Stimulated activated CD4-positive, alpha-beta T cell treated with anti-CD3 and anti-CD28 coated beads, Interleukin-4, amount 100 ng/mL, for 48 hours (primary cell): ENCODE measurements at places on chromosomes 3 and 15.

DNA sequence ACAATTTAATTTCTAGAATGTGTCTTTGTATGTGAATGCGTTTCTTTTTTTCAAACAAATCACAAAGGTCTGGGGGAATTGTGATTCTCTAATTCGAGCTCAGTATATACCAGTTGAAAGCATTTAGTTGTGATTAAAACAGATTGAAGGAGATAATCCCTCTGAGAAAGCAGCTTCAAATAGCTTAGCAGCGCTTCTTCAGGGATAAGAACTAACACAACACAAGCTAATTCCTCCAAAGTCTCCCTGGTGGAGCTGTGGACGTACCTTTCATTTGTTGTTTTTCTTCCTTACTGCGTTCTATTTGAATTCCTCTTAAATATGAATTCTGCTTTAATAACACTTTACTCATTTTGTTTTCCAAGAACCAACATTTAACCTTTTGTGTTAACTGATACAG lies 286.7 kb downstream of the ROBO2 start:
- DNase-seq: no peak

GRCh38 chr3:172332256-172333041 lies 115.8 kb downstream of the GHSR start:
- DNase-seq: peak; percentile 33

- no peak for DNase-seq
Measured at GRCh38 chr3:173089283-173089682, 51.8 kb downstream of the SPATA16 start.

- no peak for DNase-seq
Measured at GRCh38 chr15:66698318-66698961, 3.6 kb upstream of the SMAD6 start.

DNA sequence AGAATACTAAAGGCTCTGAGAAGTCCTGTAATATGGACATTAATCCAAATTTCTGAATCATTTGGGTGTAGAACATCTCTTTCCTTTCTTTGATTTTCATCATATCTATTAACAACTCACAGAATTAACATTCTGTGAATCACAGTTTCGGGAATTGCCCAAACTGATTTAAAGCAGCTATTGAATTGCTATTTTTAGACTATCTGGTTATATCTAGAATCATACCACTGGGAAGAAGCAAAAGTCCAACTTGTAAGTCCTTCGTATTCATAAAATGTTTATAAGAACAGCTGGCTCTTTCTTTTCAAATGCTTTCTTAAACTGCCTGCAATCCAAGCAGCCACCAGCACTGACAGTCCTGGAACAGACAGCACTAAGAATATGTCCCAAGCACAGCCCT lies 733.0 kb downstream of the NTRK3 start:
- no peak for DNase-seq

DNA sequence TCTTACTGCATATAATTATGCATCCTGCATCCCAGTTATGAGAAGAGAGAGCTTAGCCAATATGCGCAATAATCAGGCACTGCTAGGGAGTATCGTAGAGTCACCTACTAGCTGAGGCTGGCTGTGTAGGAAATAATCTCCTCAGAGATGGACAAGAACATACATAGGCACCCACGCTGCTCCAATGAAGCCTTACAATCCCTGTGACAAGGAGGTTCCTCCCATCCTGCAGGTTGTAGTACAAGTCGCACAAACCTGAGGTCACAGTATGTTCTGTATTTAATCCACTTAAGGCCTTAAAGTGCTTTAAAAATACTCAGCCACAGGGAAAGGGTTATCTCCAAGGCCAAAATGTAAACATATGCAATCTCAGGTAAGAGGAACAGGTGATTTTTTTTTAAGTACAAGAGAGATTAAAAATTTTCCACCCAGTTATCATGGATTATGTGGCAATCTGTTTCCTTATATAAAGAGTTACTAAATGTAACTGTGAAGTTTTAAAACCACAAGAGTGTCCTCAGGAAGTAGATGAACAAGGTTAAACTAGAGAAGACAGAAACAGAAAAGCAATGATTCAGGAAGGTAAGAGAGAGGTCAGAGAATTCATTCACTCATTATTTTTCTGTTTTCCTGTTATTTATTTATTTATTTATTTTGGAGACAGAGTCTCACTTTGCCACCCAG lies 7.5 kb upstream of the COLQ start:
- DNase-seq: no peak

- no peak for DNase-seq
Measured at GRCh38 chr3:2391896-2392295, 293.2 kb downstream of the CNTN4 start.

GRCh38 chr3:47306022-47306421 lies 23.3 kb downstream of the KLHL18 start:
- no peak for DNase-seq

- DNase-seq: no peak
Measured at GRCh38 chr3:72977060-72977808, 19.4 kb upstream of the PPP4R2 start.

GRCh38 chr15:40282869-40283614 lies at the start of gene ANKRD63:
Gene ANKRD63, minus strand, starts transcription at chr15:40283064. Its CDS starts 478 bp downstream, at chr15:40282586.
- no peak for DNase-seq

- no peak for DNase-seq
Measured at GRCh38 chr3:169954142-169954756, 12.4 kb upstream of the SEC62 start.

DNA sequence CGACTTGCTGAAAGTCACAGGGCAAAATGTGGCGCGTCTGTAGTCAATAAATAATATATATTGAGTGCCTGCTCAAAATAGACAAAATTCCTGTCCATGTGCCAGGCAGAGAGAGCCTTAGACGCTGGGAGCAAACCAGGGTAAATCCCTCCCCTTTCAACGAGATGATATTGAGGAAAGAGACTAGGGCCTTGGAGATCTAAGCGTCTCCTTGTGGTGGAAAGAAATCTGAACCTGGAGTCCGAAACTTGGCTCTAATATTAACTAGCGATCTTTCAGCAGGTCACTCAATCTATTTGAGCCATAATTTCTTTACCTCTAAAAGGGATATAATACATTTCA lies 348 bp upstream of the DPP8 start:
- DNase-seq: no peak

DNA sequence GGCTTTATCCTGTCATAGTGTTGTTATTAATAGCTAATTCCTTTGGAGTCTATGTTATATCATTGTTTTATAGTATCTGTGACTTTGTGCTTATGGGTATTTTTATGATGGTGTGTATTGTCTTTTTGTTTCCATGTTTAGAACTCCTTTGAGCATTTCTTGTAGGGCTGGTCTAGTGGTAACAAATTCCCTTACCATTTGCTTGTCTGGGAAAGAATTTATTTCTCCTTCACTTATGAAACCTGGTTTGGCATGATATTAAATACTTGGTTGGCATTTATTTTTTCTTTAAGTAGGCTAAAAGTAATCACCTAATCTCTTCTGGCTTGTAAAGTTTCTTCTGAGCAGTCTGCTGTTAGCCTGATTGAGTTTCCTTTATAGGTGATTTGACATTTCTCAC lies 47.7 kb upstream of the ROBO1 start:
- no peak for DNase-seq

DNA sequence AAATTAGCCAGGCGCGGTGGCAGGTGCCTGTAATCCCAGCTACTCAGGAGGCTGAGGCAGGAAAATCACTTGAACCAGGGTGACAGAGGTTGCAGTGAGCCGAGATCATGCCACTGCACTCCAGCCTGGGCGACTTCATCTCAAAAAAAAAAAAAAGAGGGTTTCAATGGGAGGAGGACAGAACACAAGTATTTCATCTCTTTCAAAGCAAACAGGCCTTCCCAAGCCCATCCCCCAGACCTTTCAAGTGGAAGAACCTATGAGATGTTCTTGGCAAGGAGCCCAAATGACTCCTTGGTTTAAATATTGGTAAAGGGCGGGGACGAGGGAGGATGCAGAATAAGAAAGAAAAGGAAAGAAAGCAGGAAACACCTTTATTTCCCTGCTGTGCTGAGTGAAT lies 62.2 kb upstream of the MCF2L2 start:
- DNase-seq: no peak
